ENCODE measurements at places on chromosomes 2 and 18.
A peak's percentile ranks its signal among the peaks of the same experiment; 100 is the strongest.

DNA sequence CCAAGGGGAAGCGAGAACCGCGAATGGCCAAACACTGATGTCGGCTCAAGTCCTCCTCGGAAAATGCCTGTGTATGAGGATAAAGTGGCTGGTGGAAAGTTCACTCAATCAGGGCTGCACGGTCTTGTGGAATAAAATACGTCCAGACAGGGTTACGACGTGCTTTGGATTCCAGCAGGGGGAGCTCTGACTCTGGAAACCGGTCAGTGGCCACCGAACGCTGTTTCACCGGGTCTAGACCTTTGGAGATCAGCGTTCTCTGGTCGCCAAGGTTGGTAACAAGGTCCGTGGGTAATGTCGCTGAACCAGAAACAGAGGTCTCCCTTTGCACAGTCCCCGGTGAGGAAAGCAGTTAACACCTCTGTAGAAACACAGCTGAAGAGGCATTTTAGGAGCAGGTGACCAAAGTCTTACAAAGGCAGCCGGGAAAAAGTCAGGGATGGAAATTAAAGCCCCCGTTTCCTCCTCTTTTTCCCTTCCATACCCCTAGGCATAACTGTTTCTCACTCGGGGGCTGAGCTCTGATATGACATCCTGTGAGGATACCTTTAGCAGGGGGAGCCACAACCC lies 47.8 kb downstream of the CDCA7 start:
- DNase-seq, result peak; percentile 31

- DNase-seq, result no peak
Measured at GRCh38 chr18:40272630-40273231, 1682.3 kb upstream of the PIK3C3 start.

DNA sequence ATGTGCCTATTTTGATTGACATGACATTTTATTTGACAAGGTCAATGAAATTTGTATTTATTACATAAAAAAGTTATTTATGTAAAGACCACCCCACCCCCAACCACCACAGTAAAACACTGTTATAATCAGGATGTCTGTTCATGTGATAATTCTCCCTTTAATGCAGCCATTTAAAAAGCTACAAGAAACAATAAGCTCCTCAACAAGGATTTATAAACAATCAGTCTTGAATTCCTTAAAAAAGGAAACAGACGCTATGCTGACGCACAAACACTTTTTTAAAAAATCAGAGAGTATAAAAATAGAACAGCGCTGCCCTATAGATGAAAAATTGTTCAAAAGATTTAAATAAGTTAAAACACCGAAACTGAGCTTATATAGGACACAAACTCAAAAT lies 102.2 kb downstream of the SOS1 start:
- no peak for DNase-seq

DNA sequence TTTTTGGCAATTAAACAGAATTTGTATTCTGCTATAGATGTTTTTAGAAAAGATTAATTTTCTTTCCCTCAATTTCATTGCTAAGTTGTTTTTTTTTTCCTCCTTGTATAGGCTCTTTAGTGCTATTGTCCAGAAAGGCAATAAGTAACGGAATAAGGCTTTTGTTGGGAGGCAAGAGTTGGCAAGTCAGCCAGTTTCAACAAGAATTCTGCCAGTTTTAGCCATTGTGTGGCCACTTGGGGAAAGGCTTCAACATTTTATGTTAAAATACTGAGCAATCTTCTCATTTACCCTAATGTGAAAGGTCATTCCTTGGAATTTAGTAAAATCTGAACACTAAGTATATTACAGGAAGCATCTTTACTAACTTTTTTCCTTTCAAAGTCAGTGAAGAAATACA lies 9.6 kb downstream of the CALCRL start:
- DNase-seq, result no peak

DNA sequence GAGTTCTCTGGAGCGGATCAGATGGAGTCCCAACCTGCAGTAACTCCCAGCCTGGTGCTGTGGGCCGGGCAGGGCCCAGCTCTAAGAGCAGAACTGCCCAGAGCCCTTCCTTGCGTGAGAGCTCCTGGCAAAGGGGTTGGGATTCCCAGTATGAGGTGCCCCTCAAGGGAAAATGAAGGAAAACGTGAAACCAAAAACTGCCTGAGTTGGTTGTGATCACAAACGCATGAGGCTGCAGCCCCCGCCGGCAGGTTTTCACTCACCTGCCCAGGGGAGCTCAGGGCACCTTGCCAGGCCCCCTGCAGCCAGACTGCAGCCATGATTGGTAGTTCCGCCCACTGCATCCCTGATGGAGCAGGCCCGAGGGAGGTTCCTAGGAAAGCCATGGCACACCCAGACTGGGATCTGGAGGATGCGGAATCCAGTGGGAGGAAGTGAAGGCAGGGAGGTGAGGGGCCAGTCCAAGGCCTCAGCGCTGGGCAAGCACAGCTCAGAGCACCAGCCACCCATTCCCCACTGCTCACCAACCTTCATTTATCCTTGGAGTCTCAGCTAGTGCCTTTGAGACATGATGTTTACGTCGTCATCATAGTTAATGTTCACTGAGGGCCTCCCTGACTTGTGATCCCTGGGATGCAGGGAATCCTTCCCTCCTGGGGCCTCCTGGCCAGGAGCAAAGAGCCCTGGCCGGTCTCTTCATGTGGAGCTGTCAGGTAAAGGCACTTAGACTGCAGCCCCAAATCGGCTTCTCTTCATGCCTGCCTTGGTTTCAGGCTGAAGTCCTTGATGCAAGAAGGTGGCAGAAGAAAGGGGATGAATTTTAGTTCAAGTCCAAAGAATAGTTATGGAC lies 103.2 kb downstream of the INHBB start:
- no peak for DNase-seq

GRCh38 chr2:166057370-166058164 lies 70.3 kb downstream of the SCN1A start:
- no peak for DNase-seq

- no peak for DNase-seq
Measured at GRCh38 chr2:67835266-67835665, 227.5 kb downstream of the C1D start.

DNA sequence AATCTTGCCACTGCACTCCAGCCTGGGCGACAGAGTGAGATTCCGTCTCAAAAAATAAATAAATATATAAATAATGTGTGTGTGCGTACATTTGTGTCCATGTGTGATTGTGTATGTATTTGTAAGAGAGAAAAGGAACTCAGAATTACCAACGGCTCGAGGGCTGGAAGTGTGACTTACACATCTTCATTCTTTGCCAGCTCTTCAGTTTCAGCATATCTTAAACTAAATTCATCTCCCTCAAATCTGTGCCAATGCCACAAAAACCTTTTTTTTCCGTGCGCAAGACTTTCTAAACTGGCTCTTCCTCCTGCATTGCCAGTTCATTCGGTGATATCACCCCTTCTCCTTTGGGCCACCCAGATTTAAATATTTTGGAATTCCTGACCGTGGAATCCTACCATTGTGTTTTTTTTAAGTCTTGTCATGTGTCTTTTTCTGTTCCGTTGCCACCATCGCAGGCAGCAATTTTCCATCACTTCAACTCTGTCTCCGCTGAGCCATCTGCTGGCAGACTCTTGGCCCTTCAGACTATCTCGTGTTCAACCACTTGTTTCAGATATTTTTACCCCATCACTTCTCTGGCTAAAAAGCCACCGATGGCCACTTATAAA lies 77.0 kb upstream of the ZNF532 start:
- no peak for DNase-seq

- DNase-seq, result no peak
Measured at GRCh38 chr2:66813525-66813924, 378.6 kb downstream of the MEIS1 start.
